ENCODE measurements at places on chromosomes 7 and 10.
A peak's percentile ranks its signal among the peaks of the same experiment; 100 is the strongest.

DNA sequence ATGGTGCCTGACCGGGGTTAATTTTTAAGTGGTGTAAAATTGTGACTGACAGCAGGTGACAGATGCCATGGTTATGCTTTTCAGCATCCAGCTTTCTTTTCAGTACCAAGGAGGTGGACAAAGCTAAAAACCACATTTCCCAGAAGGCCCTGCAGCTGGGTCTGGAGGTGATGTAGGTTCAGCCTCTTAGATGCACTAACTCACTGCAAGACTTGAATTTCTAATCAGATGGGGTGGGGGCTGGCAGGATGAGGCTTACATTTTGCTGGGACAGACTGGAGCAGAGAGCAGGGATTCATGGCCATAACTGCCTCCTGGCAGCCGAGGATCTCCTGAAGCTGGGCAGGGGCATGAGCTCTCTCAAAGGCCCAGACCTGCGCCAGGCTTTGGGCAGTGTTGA lies 52.4 kb downstream of the PDIA4 start:
- DNase-seq: no peak

- no peak for DNase-seq
Observed at GRCh38 chr7:72446591-72447462, 34.7 kb upstream of the CALN1 start.

DNA sequence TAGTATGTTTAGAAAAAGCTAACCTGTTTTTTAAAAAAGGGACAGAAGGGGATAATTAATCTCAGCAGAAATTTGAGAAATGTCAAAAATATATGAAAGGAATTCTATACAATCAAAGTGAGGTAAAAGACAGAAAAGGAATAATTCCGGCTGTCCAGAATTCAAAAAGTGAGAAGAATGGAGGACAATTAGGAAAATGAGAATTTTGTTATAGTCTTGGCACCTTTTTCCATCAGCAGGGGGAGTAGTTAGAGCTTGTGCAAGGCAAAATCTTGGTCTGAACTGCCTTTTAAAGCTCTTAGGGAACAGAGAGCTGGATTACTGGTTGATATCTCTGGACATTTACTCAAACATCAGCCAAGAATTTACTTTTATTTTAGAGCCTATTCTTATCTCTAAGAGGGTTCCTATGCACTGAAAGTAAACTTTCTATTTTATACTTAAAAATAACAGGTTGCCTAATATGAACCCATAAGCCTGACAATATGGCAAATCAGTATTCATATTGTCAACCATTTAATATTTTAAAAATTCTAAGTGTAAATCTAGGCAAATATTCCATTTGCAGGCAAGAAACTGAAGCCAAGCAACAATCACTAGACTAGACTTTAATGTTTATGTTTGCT lies 185.6 kb downstream of the ANK3 start:
- DNase-seq: peak; percentile 64

- peak; percentile 51 for DNase-seq
Observed at GRCh38 chr7:11175371-11175770, 201.7 kb downstream of the PHF14 start.

- no peak for DNase-seq
Observed at GRCh38 chr7:99249985-99250575, 22.6 kb upstream of the MYH16 start.

DNA sequence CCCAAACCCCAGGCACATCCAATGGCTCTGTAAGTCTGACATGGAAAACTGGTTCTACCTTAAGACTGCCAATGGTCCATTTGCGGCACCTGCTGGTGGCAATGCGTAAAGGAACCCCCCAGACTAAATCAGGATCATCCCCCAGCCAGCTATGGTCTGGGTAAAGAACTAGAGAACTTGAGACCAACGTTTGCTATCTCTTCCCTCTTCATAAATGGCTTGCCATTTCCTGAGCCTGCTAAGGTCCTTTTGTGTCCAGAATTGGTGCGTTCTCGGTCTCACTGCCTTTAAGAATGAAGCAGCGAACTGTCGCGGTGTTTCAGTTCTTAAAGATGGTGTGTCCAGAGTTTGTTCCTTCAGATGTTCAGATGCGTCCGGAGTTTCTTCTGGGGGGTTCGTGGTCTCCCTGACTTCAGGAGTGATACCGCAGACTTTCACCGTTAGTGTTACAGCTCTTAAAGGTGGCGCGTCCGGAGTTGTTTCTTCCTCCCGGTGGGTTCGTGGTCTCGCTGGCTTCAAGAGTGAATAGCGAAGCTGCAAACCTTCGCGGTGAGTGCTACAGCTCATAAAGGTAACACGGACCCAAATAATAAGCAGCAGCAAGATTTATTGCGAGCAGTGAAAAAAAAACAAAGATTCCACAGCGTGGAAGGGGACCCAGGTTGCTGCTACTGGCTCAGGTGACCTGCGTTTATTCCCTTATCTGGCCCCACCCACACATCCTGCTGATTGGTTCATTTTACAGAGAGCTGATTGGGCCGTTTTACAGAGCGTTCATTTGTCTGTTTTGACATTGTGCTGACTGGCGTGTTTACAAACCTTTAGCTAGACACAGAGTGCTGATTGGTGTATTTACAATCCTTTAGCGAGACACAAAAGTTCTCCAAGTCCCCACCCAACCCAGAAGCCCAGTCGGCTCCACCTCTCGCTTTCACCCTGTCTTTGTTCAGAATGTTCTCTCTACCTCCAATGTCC lies 95.4 kb downstream of the ELMO1 start:
- DNase-seq: peak; percentile 65

- no peak for DNase-seq
Observed at GRCh38 chr7:38147005-38147404, 31.0 kb upstream of the STARD3NL start.

DNA sequence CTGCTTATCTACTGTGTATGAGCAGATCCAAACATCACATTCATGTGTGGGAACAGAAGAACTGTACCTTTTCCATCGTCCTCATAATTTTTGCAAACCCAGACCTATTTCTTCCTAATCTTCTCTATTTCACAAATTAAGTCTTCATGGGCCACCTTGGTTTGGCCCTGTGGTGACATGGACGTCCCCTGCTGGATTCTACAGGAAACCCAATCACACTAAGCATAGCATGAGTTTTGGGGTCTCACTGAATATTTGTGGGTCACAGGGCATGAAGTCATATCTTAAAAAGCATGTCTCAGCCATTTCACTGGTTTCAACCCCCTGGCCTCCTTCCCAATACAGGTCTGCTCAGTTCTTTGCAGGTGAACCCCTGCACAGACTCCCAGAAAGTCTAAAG lies 35.8 kb upstream of the CDCA7L start:
- DNase-seq: no peak

DNA sequence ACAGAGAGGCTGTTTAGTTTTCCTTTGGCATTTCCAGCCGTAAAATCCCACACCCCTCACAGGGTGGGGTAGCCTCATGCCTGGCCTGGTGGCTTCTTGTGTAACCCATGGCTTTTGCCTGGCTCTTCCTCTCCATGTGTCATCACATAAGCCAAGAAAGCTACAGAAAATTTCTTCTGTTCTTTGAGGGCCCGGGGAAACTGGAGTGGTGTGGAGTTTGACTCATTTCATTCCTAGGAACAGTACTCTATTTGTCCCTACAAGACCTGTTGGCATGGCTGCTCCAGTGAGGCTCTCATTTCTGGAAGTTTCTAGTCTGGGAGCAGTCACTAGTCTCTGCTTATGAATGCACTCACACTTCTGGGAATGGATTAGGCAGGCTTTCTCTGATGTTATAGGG lies 523.9 kb downstream of the SUGCT start:
- DNase-seq: no peak

- peak; percentile 65 for DNase-seq
Observed at GRCh38 chr7:144256112-144256511, 8.5 kb downstream of the OR2A7 start.

- peak; percentile 34 for DNase-seq
Observed at GRCh38 chr7:128166603-128167041, 74.5 kb upstream of the LEP start.
